Cortex of kidney (tissue), 1 donor: ENCODE measurements at places on chromosomes 2 and 18.

- DNase-seq: no peak
Observed at GRCh38 chr2:37365669-37366068, 21.2 kb downstream of the QPCT start.

GRCh38 chr2:47025969-47026610, 110.5 kb upstream of the MCFD2 start:
- DNase-seq: no peak

DNA sequence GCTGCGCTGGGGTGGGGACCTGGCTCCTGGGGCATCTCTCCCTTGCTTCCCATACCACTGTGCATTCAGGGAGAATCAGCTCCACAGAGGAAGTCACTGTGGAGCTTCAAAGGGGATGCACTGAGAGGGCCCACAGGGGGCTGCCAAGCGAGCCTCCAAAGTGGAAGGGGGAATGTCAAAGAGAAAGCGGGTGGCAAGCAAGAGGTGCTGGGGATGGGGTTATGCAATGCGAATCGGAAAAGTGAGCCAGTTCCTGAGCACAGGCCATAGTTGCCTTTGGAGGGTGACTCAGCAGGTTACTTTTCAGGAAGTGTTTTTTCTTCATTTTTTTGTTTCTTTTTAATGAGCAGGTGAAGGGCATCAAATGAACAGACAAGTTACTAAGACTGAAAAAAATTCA, 17.6 kb downstream of the PMAIP1 start:
- DNase-seq: no peak

- no peak for DNase-seq
Observed at GRCh38 chr18:41466436-41467160, 488.4 kb upstream of the PIK3C3 start.

GRCh38 chr18:10045296-10045891, 131.6 kb downstream of the VAPA start:
- no peak for DNase-seq

GRCh38 chr2:190202604-190203003, 117.0 kb downstream of the HIBCH start:
- no peak for DNase-seq

- DNase-seq: no peak
Observed at GRCh38 chr18:79484661-79485621, 89.2 kb downstream of the NFATC1 start.

- DNase-seq: no peak
Observed at GRCh38 chr2:75680402-75680801, 30.3 kb downstream of the GCFC2 start.

DNA sequence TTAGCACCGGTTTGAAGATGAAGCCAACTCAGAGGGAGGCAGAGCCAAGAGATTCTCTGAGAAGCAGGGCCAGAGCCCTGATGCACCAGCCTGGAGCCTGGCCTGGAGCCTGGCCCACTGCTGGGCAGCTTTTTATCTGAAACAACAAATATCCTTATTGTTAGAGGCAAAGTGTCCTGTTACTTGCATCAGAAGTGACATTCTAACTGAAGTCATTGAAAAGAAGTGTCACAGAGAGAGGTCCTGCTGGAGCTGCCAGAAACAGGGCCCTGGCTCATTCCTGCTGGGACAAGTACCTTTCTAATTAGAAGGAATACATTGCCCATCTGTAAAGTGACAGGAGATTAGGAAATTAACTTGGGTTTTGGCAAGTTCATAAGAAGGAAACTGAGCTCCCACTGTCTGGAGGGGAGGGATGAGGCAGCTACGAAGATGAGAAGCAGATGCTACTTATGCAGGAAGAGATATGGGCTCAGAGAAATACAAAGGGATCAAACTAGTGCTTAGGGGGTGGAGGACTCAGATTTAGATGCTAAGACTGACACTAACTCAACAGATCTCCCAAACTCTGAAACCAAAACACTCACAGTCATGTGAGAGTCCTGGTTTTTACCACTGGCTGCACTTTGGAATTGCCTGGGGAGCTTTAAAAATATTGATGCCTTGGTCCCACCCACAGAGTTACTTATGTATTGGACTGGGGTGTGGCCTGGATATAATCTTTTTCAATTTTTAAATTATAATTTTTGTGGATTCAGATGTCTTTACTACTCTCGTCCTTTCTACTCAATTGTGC, 11.0 kb upstream of the HK2 start:
- no peak for DNase-seq

- DNase-seq: no peak
Observed at GRCh38 chr2:101717071-101717845, 19.8 kb downstream of the MAP4K4 start.
